ENCODE measurements at places on chromosomes 5 and 9. TPM values are rescaled to one million over a fixed set of nuclear protein-coding genes. Genes with fewer than 3 reads are reported as not detected.

- no peak for DNase-seq
Observed at GRCh38 chr5:56610093-56610698, 205.2 kb upstream of the MAP3K1 start.

GRCh38 chr5:170342153-170342725, 44.7 kb upstream of the LCP2 start:
- DNase-seq = no peak

- no peak for DNase-seq
Observed at GRCh38 chr5:43336159-43336558, 22.9 kb upstream of the HMGCS1 start.

GRCh38 chr5:88824892-88825583, 57.9 kb downstream of the MEF2C start:
- no peak for DNase-seq

GRCh38 chr5:125484272-125484741, 737.9 kb upstream of the ZNF608 start:
- no peak for DNase-seq

DNA sequence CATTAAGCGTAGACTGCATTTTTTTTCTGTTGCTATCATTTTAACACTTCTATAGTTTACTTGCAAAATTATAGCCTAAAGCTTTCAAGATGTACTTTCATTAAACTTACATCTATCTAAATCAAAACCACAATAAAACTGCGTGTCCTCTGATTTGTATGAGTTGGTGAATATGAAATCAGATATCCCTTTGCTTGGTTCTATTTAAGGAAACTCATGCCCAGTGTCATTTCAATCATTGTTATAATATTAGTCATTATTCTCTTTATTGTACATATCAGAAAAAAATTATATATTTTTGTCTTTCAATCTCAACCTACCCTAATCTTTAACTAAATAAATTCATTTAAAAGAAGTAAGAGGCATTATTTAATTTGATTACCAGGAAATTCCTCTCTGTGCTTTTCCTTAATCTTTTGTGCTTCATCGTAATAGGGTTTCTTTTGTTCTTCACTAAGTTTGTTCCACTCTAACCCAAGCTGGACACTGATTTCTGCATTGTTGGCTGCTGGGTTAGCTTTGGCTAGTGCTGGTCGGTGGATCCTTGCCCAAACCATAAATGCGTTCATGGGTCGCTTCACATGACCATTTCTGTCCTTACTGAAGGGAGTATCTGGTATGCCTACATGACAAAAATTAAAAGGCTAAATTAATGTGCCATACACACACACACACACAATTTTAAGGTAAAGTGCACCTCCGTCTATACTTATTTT, 3.8 kb downstream of the SOX30 start:
- DNase-seq = no peak

DNA sequence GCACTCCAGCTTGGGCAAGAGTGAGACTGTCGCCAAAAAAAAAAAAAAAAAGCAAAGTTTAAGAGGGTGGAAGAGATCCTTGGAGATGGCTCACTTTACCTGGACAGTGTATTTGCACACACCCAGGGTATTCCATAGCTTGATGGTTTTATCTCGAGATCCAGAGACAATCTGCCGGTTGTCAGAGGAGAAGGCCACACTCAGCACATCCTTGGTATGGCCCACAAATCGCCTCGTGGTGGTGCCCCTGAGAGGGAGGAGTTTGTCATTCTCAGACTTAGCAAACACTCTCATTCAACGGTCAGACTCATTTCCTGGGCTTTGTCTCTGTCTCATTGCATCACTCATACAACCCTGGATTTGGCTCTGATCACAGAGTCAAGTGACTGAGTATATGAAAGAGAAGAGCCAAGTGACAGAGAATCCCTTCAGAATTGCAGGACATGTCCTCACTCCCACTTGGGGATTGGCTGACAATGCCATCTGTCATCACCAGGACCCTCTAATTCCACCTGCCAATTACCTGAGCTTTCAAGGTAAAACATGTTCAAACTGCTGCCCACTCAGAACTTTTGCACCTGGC, 2.2 kb downstream of the RACK1 start:
- no peak for DNase-seq

RNF224 gene
- not detected for total RNA-seq

ZNF462 gene
- 16.1 TPM for total RNA-seq

MCC gene
- 8.2 TPM for total RNA-seq

GRCh38 chr5:150256410-150257064, 33.0 kb downstream of the CAMK2A start:
- no peak for DNase-seq

- DNase-seq = no peak
Observed at GRCh38 chr5:119031905-119032304, 39.0 kb upstream of the DMXL1 start.

DNA sequence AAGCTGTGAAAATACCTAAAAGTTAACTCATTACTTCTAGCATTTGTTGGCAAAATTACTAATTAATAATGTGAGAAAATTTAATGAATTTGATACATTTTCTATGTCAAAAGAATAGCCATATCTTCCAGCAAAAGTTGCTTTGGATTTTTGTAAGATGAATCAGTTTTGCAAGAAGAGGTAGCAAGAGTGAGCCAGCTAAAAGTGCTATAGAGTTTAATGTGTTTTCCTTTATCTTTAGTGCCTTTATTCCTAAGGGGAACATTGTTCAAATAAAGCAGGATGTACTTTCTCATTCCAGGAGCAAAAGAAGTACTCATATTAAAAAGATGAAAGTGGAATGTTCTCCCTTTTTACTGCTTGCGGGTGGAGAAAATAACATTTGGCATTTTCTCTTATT, 622.2 kb downstream of the ANXA1 start:
- DNase-seq = no peak

PCDHGB1 gene
- not detected for total RNA-seq

RBM27 gene
- total RNA-seq = 20.1 TPM

GRCh38 chr9:131677049-131677443, 62.8 kb downstream of the RAPGEF1 start:
- no peak for DNase-seq

CFAP90 gene
- total RNA-seq = not detected

DNA sequence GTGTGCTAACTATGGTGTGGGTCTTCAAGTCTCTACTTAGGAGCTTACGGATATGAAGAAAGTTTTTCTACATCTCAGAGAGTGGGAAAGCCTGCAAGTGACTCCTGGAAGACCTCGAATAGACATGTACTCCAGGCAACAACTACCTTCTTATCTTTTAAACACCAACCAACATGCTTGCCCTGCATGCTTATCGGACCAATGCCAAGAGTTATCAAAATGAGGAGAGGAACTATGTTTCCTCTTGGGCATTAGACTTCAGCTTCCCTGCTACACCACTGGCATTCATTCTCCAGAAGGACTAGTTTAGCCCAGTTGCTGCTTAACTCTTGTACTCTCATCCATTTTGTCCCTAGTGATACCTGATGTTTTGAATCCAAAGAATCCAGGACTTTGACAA, 74.7 kb upstream of the MAN2A1 start:
- no peak for DNase-seq

RHOBTB3 gene
- total RNA-seq = 95.7 TPM

DNA sequence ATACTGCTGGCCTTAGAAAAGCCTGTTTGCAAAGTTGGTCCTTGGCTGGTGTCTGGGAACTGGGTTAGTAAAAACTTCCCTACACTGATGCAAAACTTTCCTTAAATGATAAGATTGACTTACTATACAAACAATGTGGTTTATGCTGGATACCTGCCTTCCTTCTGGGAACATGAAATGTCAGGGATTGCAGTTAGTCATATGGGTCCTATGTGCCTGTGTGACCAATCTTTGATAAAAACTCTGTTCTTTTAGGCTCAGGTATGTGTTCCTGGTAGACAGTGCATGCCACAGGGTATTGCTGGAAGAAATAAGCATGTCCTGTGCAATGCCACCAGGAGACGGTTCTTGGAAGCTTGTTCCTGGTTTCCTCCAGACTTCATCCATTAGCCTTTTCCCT, 173.3 kb downstream of the RMI1 start:
- DNase-seq = no peak

CTXN3 gene
- total RNA-seq = not detected

GRCh38 chr5:142317753-142318152, 7.1 kb downstream of the SPRY4 start:
- no peak for DNase-seq

GRCh38 chr5:149614034-149614907, 33.0 kb downstream of the ARHGEF37 start:
- DNase-seq = no peak

MZB1 gene
- total RNA-seq = 18.2 TPM

GRCh38 chr9:113095561-113095960, 39.0 kb upstream of the ZFP37 start:
- DNase-seq = no peak

NUP155 gene
- total RNA-seq = 15.6 TPM

GRCh38 chr9:73137914-73138313, 13.8 kb upstream of the ANXA1 start:
- no peak for DNase-seq

GRCh38 chr5:137995749-137996128, 37.1 kb downstream of the FAM13B start:
- no peak for DNase-seq

FUT7 gene
- not detected for total RNA-seq

DNA sequence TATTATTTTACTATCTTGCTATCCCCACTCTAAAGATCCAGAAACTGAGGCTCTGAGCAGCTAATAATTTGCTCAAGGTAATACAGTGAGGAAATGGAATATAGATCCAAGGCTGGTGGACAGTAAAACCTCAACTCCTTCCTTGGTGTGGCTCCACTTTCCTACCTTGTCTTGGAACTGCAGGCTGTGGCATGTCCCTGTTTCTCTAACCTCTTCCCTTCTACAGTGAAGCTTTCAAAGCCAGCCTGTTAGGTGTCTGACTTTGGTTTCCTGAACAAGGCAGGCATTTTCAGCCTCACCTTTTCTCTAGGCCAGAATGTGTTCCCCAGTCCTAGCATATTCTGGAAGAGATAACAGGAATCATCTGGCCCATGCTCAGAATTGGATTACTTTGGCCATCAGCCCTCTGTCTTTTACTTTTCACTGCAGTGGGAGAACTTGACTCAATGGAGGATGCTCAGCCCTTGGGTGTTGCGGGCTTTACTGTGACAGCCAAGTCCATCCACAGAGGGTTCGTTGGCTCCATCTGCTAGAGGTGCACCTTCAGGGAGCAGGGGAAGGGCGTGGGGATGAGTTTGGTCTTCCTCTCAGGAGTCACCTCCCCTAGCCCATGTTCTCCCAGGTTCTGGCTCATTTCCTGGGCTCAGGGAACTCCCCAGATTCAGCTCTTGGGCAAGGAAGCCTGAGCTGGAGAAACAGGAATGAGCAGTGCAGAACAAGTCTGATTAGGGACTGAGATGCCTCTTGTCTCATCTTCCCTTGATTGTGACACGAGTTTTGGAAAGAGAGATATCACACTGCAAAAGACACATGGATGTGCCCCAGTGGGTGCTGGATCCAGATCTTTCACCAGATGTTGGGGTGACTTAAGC, 1.1 kb downstream of the NIPAL4 start:
- DNase-seq = no peak

DNA sequence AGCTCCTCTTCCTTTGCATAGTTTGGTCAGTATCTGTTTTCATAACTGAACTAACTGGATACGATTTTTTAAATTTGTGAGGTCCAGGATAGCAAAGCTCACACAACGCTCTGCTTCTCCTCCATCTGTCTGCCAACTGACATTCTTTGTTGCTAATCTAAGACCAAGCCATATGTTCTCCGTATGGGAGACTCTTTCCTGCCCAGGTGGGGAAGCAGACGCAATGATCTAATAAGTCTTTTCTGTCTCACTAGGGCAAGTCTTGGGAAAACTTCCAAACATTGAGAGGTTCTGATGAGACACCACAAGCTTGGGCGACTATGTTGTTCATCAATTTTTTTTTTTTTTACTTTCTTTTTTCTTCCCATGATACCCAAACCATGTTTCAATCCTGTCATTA, 558.5 kb downstream of the EFNA5 start:
- DNase-seq = no peak

GARIN3 gene
- not detected for total RNA-seq

OBP2B gene
- not detected for total RNA-seq

GRCh38 chr9:519579-519978, 304.9 kb downstream of the DOCK8 start:
- no peak for DNase-seq

GRCh38 chr5:56145106-56145505, 88.0 kb downstream of the ANKRD55 start:
- DNase-seq = no peak

HRCT1 gene
- total RNA-seq = 15.9 TPM

ANKRD20A1 gene
- not detected for total RNA-seq

DNA sequence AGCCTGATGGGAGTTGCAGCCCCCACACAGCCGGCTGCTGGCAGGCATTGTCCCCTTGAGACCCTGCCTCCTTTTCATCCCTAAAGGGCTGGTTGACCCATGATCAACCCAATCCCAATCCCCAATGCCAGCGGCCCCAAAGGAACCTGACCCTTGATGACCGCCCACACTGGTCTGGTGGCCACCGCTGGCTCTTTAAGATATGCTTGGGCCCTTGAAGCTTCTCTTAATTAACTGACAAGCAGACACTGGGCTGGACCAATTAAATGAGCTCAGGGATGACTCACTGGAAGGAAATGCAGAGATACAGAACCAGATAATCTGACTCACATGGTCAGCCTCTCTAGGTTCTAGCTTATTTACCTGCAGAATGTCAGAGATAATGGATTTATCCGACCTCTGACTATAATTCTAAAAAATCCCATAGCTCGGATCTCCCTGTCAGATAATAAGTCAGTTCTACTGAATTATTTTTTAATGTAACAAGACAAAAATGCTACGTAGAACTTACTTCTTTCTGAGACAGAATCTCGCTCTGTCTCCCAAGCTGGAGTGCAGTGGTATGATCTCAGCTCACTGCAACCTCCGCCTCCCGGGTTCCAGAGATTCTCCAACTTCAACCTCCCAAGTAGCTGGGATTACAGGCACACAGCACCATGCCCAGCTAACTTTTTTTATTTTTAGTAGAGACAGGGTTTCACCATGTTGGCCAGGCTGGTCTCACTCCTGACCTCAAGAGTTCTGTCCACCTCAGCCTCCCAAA, 11.1 kb upstream of the MLANA start:
- DNase-seq = no peak

GRCh38 chr5:39700523-39700922, 275.7 kb upstream of the DAB2 start:
- no peak for DNase-seq

ZBTB5 gene
- total RNA-seq = 14.3 TPM

FCN2 gene
- not detected for total RNA-seq

- no peak for DNase-seq
Observed at GRCh38 chr9:16410601-16411280, 459.7 kb downstream of the BNC2 start.

All from Peyer's patch (tissue), 4 donors.